ENCODE measurements at places on chromosomes 6 and 20.
A peak's percentile ranks its signal among the peaks of the same experiment; 100 is the strongest.

- no peak for DNase-seq
Measured at GRCh38 chr20:57598060-57598459, 22.2 kb downstream of the ZBP1 start.

GRCh38 chr6:164247106-164247505 is 832.6 kb downstream of the QKI start:
- DNase-seq = peak; percentile 52

DNA sequence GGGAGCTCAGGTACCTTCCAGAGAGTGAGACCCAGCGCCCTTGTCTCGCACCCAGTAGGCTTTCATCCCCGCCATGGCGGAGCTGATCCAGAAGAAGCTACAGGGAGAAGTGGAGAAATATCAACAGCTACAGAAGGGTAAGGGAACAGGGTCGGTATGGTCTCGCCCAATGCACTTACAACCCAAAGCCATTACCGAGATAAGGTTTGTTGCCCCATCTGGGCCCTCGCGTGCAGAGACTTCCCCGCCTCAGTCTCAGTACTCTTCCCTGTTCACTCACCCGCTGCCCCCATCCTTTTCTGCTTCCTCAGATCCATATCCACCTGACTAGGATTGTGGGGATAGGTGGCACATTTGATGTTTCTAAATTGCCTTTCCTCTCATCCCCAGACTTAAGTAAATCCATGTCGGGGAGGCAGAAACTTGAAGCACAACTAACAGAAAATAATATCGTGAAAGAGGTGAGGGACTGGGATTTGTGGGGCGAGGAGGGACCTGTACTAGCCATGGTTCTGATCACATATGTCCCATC is 449 bp downstream of the PFDN6 start:
- no peak for DNase-seq

DNA sequence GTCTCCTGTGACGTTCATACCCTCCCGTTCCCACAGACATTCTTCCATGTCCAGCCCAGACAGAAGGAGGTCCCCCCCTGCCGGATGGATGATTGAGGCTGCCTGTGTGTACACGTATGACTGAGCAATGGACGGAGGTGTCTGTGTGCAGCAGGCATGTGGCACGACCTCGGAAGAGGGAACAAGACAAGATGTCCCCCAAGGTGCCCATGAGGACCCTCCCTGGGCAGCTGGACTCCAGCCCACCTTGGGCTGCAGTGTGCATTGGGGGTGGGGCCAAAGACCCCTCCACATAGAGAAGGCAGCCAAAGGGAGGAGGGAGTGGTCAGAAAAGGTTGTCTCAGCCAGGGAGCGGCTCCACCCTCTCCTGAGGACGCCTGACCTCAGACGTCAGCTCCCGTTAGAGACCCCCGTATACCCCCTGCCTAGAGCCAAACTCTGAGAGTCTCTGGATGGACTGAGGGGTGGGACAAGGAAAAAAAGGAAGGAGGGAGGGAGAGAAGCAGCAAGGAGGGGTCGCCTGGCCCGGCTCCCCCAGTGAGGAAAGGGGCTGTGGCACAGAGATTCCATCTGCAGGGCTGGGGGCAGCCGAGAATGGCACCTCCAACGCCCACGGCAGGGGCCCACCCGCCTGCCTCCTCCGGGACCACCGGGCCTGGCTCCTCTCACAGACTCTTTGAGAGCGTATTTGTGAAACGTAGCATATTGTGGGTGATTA is 92.9 kb upstream of the BHLHE23 start:
- DNase-seq = no peak

DNA sequence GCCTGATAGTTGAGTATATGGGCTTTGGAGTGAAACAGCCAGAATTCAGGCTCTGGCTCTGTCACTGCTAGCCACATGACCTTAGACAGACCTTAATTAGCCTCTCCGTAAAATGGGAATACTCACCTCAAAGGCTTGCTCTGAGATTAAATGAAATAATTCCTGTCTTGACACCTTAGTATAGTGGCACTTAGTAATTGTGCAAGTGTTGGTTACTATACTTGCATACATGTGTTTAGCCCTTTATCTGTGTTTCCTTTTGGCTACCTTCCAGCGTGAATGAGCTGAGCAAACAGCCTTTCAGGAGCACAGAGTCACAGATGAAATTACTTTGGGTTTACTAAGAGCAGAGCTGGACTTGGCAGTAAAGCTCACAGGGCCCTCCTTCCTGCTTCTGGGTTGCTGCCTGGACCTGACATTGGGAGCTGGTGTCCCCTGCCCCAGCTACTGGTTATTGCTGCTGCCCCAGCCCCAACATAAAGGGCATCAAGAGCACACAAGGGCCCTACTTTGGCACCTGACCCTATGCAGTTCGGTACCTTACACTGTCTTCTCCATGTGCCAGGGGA is 32.8 kb downstream of the CD164 start:
- DNase-seq = peak; percentile 61

DNA sequence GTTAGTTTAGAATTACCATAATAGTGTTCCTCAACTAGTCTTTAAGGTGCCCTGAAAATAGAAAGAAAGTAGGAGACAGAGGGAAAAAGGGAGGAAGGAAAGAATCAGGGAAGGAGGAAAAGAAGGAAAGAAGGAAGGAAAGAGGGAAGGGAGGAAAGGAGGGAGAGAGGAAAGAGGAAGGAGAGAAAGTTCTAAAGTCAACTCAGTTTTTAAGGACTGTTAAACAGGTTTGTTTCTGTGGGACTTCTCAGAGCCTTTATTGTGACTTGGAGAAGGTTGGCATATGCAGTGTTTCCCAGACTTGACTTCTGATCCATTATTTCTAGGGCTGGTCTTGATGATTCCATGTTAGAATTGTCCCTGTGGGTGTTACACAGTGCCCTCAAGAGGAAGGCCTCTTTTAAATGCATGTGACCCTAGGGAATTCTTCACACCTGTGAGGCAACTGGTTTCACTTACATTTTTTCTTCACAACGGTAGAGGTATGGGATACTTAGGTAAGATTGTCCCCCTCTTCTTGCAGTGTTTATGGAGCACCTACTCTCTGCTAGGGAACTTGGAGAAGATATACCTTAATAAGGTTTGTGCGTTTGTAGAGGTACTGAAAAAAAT is 132.7 kb upstream of the GMDS start:
- DNase-seq = no peak

DNA sequence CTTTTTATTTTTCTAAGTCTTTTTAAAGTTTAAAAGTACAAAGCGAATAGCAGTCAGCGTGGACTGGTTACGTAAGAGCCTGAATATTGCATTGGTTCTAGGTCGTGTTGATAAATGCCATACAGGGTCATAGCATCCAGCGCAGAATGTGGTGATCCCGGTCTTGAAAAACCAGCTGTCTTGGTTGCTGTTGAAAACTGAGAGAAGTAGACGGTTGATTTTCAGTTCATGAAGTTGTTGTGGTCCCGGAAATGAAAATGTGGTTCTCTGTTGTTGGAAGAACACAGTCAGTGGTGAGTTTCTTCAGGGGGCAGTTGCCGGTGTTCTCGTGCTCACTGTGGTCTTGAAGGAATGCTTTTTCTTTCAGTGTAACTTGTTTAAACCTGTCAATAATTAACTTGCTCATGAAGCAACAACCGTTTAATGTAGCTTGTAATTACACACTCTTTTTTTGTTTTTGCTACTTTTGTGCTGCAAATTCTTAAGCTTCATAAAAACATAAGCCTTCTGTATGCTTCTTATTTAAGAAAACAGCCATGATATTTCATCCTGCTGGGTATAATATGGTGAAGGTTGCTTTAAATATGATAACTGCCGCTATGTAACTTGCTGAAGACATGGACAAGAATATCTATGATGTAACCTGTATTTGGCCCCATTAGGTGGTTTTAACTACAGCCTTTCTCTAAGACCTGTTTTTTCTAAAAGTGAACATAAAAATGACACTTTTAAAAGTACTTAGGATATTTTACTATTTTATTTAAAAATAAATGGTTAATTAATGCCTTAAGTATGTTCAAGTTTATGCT is 64.8 kb upstream of the KIF25 start:
- DNase-seq = peak; percentile 29

DNA sequence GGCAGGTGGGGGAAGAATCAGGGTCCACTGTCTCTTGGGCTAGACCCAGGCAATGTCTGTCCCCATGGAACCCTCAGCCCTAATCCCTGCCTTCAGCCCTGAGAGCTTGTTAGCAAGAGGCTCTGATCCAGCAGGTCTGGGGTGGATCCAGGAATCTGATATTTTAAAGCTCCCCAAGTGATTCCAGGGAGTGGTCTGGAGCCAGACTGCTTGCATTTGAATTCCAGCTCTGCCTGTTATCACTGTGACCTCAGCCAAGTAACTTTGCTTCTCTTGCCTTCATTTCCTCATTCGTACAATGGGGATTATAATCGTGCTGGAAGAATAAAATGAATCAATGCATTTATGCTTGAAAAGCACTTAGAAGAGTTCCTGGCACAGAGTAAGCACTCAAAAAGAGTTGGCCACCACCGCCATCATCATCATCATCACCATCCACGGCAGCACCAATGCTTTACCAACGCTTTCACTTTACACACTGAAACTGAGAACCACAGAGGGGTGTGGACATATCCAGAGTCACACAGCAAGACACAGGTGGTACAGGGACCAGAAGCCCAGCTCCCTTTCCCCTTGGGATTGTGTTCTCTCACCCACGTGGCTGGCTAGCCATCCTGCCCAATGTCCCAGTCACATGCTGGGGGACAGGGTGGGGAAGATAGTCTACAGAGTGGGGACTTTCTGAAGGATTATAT is 75.7 kb upstream of the RALY start:
- no peak for DNase-seq

GRCh38 chr6:85675030-85675819 is 32.5 kb upstream of the SYNCRIP start:
- peak; percentile 61 for DNase-seq
